Urinary bladder (tissue), 4 donors: ENCODE measurements at places on chromosomes 4 and X. TPM values are rescaled to one million over a fixed set of nuclear protein-coding genes. Genes with fewer than 3 reads are reported as not detected.

- no peak for DNase-seq
Measured at GRCh38 chrX:70336767-70337166, 46.9 kb downstream of the KIF4A start.

DNA sequence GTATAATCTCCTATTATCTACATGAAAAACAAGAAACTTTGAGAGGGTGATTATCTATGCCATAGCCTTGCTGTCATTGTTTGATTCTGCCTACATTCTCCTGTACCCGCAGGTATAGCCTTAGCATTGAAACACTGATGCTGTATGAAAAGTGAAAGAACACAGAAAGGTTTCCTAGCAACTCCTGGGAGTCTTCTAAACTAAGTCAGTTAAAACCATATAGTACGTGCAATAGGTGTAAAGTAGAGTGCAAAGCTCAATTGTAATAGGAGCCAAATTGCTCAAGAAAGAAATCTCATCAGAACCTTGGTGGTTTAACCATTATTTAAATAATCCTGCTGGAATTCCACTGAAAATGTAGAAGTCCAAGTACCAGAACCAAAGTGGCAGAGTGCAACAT is 489.7 kb downstream of the PCDH10 start:
- DNase-seq = no peak

DNA sequence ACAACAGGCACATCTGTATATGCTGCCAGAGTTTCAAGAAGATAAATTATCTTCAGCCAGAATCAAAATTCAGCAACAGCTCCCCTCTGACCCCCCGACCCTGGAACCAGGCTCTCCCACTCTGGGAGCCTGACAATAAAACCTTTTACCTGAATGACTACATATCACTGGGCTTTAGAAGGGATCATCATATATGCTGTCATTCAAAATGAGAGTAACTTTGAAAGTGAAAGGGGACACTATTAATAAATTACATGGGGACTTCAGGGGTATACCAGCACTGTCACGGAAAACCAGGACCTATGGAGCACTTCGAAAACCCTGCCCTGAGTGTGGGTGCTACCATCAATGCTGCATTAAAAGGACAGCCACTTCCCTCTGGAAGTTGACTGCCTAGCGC is 26.2 kb downstream of the TSPAN5 start:
- DNase-seq = no peak

Gene ANOS1
- 20.2 TPM for total RNA-seq

DNA sequence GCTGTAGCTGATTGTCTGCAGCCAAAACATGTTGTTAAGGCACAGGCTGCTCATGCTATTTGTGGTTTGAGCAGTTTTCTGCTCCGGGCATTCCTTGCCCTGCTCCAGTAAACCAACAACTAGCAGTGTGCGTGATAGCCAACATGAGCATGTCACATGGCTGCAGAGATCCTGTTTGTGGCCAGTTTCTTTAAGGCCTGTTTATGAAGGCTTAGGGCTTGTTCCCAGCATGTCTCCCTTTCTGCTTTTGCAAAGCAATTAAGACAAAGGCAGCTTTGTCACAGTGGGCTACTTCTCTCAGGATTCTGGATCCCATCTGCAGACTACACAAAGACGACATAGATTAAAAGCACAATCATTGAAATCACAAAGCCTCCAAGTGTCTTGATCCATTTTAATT is 160.5 kb downstream of the ZNF518B start:
- DNase-seq = no peak

GRCh38 chrX:40158036-40158706 is 60.4 kb upstream of the BCOR start:
- no peak for DNase-seq

DNA sequence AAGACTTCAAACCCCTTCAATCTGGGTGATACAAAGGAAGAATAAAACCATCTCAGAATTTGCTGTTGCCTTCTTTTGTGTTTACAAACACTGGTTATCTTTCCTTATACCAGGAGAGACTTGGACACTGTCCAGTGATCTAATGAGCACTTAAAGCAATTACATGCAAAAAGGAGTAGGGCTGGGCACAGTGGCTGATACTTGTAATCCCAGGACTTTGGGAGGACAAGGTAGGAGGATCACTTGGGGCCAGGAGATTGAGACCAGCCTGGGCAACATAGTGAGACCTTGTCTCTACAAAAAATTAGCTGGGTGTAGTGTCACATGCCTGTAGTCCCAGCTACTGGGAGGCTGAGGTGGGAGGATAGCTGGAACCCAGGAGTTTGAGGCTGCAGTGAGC is 95.7 kb upstream of the DRD5 start:
- DNase-seq = no peak

DNA sequence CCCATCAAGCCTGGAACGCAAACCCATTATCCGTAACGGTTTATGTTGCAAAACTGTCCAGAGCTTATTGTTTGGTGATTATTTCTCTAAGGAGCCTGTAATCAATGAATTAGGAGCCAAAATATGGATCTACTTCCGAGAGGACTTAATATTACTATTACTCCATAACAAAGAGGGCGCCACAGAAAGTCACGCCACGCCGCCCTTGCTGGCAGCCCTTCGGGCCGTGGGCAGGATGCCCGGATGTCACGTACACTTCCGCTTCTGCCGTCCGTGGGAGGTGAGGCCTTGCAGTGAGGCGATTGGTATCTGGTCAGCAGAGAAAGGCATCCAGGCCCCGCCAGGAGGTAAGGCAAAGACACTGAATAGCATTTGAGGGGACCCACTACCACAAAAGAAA is at the start of gene MAGEB10:
Gene MAGEB10 (plus strand): TSS at position 301 of the 400 bp plus-strand sequence. CDS start 13,317 bp downstream, outside the sequence.
- no peak for DNase-seq

Gene GSX2
- not detected for total RNA-seq
